ENCODE measurements at places on chromosomes 2 and 18.
A peak's percentile ranks its signal among the peaks of the same experiment; 100 is the strongest.

DNA sequence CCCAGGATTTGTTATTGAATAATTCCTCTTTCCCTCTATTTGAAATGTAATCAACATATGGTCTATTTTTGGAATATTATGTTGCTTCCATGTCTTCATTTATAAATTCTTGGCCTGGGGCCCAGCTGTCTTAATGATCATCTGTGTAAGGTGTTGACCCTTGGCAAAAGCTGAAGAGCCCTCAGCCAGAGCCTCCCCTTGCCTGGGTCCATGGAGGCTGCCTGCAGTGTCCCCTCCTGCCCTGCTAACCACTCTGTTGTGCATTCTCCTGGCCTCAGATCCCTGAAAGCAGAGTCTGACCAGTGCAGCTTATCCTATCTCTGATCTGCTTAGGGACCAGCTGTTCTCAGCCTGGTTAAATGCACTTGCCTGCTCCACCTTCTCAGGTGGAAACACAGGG, 226.1 kb upstream of the APCDD1 start:
- DNase-seq: peak; percentile 74

DNA sequence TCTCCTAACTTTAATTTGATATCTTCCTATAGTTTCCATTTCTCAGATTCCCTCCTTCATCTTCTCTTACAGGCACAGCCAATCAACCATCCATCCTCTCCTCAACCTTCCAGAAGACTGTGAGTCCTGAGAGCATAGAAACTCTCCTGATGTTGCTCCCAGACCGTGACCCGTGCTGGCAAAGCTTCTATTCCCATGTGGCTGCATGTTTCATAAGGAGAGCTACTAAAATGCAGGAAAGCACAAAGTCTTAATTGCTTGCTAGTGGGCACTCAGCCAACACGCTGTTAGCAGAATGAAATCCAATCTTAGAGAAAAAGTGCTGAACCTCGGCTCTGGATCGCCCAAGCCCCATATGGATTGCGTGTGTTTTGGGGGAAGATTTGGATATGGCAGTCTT, 1244.7 kb upstream of the ZEB2 start:
- DNase-seq: no peak

DNA sequence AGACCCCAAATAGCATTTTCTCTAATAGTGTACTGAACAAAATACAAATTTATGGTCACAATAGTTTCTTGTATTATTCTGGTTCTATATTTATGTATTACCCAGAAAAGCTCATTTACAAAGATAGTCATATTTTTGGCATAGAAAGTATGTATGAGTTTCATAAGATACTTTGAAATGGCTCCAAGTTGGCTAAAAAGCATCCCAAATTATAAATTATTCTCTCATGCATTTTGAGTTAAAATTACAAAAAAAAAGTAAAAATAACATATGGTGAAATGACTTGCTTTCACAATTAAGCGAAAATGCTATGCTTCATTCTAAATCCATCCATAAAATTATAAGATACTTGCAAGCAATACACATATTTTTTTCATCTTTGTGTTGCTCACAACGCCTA, 530.7 kb downstream of the ZNF804A start:
- no peak for DNase-seq

DNA sequence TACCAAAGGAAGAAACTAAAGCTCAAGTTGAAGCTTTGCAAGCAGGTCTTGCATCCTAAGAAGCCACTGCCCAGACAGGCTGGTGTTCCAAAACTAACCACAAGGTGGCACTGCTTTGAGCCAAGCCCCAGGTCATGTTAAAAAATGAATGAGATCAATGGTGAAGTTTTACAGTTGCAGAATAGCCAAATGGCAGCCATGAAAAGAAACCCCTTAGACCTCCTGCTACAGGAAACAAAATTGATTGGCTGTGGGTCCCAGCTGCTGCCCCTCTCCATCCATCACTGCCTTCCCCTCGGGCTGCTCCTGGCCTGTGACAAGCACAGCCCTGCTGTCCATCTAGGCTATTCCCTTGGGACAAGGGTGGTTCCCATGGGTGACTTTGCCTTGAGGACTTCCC, 20.7 kb upstream of the MREG start:
- peak; percentile 70 for DNase-seq

DNA sequence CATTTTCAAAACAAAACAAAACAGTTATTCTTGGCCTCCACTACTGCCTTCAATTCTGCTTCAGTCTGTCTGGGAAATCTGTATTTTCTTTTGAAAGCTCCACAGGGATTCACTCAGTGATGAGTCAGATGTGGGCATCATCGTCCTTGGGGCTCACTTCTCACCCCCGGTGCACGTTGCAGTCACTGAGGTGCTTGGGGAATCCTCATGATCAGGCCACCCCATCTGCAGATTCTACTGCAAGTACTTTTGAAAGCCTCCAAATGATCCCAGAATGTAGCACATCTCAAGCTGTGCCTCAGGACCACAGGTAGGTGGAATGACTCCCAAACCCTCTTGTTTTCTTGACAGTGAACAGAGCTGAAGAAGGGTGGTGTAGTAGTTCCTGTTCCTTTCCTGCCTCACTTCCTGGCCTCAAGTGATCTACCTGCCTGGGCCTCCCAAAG, 34.3 kb downstream of the LPIN2 start:
- DNase-seq: no peak

GRCh38 chr2:74527741-74528140, 1.7 kb upstream of the DQX1 start:
- DNase-seq: no peak

DNA sequence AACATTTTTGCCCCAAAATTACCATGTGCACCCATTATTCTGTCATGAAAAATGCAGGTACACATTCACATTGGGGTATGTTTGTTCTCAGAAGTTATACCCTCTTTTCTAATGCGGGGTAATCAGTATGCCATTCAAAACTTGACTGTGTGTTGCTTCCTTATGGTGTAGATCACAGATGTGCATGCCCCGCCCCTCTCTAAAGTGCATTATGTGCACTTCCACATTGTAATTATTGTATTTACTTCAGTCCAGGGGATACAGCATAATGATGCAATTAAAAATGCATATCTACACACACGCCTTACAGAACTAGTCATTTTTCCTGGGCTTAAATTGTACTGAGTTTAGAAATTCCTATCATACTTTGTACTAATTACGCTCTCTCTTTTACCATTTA, 48.8 kb downstream of the SLC9A2 start:
- no peak for DNase-seq

DNA sequence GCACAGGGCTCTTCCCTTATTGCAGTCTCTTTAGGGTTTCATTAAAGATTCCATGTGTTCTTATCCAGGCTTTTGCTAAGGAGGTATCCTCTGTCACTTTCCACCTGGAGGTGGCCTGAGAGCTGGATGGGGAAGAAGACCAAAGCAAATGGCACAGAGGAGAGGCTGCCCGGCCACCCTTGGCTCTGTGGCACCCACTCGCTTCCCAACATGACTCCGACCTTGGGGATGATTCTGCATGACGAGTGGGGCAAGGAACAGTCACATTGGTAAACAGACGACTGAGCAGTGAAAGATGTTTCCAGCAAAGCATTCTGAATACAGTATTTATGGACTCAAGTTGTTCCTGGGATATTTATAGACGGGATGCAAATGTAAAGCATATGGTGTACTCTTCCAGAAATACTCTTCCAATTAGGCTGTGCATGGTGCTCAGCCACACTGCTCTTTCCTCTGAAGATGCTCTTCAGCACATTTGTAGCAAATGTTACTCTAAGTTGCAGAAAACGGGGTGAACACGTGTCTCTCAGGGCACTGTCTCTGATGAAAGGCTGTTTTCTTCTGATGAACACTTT, 377.1 kb upstream of the HS6ST1 start:
- no peak for DNase-seq

DNA sequence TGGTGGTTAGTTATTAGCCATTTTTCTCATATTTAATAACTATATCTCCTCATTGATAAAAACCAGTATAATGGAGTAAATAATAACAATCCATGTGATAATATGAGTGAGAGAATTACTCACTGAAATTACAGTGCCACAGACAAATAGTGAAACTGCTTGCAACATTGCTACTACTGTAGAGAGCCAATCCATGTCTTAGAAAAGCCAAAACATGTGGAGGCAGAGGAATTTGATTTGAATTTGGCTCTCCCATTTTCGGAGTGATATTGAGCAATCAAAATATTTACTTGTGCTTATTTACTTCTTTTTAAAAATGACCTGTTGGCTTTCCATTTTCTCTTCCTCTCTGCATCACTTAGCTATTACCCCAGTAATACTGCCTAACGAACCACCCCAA, 288.3 kb upstream of the TCF4 start:
- DNase-seq: no peak

GRCh38 chr2:224213396-224213795, 174.3 kb upstream of the SERPINE2 start:
- DNase-seq: no peak

- DNase-seq: no peak
Observed at GRCh38 chr2:207130958-207131521, 34.7 kb downstream of the KLF7 start.

DNA sequence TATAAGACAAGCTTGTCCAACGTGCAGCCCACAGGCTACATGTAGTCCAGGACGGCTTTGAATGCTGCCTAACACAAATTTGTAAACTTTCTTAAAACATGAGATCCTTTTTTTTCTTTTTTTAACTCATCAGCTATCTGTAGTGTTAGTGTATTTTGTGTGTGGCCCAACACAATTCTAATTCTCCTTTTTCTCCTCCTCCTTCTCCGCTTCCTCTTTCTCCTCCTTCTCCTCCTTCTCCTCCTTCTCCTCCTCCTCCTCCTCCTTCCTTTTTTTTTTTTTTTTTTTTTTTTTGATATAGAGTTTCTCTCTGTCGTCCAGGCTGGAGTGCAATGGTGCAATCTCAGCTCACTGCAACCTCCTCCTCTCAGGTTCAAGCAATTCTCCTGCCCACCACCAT, 39.3 kb upstream of the GTF2A1L start:
- no peak for DNase-seq

DNA sequence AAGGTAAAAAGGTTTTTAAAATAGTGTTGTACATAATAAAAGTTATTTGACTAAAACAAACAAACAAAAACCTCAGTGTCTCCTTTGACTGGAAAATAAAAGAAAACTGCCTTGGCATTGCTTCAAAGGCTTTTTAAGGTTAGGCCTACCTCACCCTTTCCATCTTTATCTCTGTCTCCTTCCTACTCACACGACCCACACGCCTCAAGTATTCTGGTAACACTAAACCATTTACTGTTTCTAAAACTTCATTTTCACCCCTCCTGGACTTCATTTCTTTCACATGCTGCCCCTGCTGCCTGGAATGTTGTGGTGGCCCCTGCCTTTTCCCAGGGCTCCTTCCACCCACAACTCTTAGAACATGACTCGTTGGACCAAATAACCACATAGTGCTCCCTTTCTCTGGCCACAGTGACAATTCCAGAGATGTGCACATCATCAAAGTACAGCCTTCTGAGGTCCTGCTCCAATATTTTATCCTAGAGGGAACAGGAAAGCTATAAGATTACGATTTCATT, 54.0 kb downstream of the ERBB4 start:
- no peak for DNase-seq

DNA sequence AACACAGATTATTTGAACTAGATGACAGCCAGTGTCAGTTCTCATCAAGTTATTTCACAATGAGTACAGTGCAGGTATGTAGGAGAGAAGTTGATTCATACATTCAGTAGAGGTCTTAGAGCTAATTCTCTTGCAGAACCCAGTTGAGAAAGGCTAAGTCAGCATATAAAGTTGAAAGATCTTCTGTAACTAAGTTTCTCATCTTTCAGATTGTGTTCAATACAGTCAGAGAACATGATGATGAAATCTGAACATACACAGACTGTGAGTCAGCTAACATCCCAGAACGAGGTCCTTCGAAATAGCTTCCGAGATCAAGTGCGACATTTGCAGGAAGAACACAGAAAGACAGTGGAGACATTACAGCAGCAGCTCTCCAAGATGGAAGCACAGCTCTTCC, 41.9 kb upstream of the LIMS1 start:
- no peak for DNase-seq

DNA sequence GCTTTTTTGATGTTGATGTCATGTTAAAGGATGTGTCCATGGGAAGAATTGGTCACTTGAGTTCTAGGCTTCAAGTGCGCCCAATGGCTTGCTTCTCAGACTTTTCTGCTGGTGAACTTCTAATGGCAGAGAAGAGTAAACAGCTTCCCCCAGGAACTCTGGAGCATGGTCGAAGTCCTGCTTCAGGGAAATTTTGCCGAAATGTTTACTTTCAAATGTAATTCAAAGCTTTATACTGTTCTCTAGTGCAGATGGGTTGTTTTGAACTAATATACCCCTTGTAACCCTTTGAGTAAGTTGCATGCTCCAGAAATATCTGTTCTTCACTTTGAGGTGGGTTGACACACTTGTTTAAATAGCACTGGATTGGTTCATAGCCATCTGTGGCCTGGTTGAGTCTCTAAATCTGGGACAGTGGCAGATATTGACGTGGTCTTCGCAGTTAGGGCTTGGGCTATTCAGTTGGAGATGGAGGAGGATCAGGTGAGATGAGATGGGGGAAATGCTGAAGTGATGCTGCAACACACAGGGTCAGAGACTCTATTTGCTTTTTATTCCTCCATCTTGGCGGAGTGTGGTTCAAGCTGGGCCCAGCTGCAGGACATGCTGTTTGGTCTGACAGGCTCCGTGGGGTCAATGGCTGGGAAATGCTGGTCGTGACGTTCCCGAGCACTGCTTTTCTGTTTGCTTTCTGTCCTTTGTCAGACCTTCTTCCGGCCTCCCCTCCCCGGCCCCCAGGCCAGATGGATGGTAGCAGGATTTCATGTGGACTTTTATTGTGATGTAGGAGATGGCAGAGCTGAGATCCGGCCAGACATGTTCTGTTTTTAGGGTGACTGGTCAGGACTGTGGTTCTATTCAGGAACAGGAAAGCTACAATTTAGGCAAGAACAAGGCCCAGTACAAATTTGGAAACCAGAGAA, 35.9 kb downstream of the MYO1B start:
- no peak for DNase-seq

GRCh38 chr18:59706499-59706898, 9.3 kb upstream of the CCBE1 start:
- DNase-seq: peak; percentile 76

DNA sequence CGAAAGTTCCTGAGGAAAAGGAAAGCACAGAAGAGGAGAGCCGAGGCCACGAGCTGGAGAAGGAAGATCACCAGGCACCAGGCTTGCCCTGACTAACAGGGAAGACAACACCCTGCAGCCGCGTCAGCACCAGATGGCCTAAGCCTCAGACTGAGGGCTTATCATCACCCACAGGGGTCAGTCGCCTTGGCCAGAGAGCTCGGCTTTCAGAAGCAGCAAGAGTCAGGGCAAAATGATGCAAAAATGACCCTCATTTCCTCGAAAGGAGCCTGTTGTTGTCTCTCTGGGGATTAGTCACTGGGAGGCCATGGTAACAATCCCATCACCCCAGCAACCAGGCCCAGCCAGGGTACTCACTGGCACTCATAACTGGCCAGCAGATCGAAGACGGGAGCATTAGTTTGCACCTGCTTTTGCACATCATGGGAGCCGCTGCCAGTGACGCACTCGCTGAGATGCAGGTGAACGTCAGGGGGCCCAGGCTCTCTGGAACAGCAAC, 42.7 kb upstream of the ZFP36L2 start:
- peak; percentile 88 for DNase-seq
